ENCODE measurements at places on chromosomes 16 and 17. TPM values are rescaled to one million over a fixed set of nuclear protein-coding genes. Genes with fewer than 3 reads are reported as not detected.

Gene CFAP119
- total RNA-seq: 3.8 TPM

Gene STRADA
- 69.7 TPM for total RNA-seq

Gene MRC2
- 12.5 TPM for total RNA-seq

Gene CACNG1
- total RNA-seq: not detected

Gene UNK
- total RNA-seq: 21.8 TPM

Gene CD300LB
- not detected for total RNA-seq

Gene MILR1
- not detected for total RNA-seq

Gene KRT17
- total RNA-seq: not detected

Gene CDRT15
- not detected for total RNA-seq

Gene ZNF205
- not detected for total RNA-seq

Gene NOL3
- total RNA-seq: 20.1 TPM

Gene PHOSPHO1
- not detected for total RNA-seq

Gene C17orf113
- total RNA-seq: 0.15 TPM

Gene SMTNL2
- not detected for total RNA-seq

Gene CRYBA1
- not detected for total RNA-seq

Gene SOX8
- total RNA-seq: 2.6 TPM

Measured in activated CD4-positive, alpha-beta memory T cell treated with anti-CD3 and anti-CD28 coated beads for 36 hours (primary cell).